Thoracic aorta (tissue), 2 donors: ENCODE measurements at places on chromosomes 3 and 15.

- DNase-seq: no peak
Measured at GRCh38 chr3:61808526-61808925, 247.2 kb downstream of the PTPRG start.

GRCh38 chr3:187873843-187874242, 128.6 kb upstream of the BCL6 start:
- DNase-seq: no peak

- no peak for DNase-seq
Measured at GRCh38 chr3:188338086-188338485, 184.1 kb downstream of the LPP start.

DNA sequence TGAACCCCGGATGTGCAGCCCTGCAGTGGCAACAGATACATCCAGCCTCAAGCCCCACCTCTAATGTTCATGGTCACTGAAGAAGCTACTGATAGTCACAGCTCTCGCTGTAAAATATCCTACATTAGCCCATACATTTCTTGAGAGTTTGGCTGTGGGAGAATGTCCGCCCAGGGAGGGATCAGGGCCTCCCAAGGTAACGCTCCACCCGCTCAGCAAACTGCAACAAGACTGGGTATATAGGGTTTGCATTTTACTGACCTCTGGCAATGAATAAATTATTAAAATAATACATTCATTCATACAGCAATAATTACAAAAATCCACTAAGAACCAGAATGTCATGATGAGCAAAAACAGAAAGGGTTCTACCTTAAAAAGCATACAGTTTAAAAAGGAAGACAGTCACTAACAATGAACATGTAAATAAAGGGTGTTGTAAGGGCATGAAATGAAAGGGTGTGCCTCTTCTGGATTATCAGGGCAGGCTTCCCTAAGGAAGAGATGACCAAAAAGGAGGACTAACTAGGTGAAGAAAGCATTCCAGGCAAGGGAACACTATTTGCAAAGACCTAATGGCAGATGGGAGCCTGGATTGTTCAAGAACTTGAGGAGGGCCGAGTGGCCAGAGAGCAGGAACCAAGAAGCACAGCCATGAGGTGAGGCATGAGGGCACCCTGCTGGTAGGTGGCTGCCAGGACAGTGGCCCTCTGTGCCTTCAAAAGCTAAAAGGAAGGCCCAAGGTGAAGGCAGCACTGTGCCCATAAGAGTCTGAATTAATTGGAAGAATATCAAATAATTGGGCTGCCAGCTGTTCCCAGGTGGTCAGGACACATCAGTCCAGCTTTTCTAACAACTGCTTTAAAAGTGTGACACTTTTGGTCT, 28.1 kb upstream of the CTDSPL start:
- no peak for DNase-seq

DNA sequence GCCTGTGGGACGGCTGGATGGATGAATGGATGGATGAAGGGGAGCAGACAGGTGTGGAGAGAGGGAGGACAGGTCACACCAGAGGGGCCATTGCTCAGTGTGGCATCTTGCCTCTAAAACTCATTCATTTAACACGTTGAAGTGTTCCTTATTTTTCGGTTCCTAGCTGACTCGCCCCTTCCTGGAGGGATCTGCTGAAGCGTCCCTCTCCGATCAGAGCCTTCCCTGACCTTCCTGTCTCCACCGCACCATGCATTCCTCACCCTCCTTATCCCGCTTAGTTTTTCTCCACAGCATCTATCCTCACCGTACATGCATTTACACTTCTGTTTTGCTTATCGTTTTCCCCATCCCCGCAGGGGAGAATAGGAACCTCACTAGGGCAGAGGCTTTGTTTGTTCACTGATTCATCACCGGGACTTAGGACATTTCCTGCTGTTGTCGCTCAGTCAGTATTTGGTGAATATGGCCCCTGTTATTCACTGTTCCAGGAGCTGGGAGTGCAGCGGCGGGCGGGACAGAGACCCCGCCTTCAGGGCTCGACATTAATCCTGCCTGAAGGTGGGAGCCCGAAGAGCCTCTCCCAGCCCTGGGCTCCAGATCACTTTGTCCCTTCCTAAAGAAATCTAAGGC, 32.0 kb downstream of the FOXL2 start:
- DNase-seq: no peak

- DNase-seq: no peak
Measured at GRCh38 chr3:14300721-14301399, 101.5 kb upstream of the SLC6A6 start.

DNA sequence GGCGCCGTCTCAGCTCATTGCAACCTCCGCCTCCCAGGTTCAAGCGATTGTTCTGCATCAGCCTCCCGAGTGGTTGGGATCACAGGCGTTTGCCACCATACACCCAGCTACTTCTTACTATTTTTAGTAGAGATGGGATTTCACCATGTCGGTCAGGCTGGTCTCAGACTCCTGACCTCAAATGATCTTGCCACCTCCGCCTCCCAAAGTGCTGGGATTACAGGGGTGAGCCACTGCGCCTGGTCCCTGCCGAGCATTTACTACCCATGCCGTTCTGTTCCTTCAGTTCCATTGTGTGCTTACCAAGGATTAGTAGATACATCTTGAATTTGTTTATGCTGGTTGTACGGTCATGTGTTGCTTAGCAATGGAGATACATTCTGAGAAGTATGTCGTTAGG, 10.3 kb downstream of the CHD2 start:
- DNase-seq: no peak

- DNase-seq: no peak
Measured at GRCh38 chr15:36605604-36606263, 26.3 kb downstream of the CDIN1 start.

DNA sequence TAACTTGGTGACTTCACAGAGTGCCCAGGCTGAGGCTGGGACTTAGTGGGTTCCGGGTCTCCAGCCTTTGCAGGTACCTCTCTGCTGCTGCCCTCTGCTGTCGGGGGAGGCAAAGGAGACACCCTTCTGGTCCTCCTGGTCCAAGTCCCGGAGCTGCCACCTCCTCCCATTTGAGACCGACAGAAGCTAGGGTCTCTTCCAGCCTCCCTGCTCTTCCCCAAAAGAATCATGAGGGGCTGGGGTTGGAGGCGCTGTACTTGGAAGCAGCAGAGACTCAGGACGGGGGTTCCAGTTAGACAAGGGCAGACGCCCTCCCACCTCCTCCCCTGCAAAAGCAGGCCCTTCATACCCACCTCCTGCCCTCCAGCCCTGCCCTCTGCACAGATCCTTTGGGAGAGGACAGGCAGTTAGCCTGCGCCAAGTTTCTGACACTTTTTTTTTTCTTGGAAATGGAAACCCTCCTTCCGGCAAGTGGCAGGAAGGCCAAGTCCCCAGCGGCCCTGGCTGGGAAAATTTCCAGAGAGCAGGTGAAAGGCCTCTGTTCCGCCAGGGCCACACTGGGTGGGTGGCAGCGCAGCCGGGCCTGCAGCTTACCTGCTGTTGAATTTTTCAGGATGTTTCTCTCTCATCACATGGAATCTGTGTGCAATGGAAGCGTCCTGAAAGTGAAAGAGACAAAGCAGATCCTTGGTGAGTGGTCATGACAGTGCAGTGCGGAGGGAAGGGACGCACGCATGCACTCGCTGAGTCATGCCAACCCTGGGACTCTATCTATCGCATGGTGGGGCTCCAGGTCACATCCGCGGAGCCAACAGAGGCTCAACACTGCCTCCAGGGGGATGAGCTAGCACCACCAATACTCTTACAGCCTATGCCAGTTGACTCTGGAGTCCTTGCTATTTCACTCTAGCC, 119.9 kb downstream of the DGKG start:
- no peak for DNase-seq

GRCh38 chr3:66362541-66362941, 138.3 kb downstream of the LRIG1 start:
- DNase-seq: no peak

DNA sequence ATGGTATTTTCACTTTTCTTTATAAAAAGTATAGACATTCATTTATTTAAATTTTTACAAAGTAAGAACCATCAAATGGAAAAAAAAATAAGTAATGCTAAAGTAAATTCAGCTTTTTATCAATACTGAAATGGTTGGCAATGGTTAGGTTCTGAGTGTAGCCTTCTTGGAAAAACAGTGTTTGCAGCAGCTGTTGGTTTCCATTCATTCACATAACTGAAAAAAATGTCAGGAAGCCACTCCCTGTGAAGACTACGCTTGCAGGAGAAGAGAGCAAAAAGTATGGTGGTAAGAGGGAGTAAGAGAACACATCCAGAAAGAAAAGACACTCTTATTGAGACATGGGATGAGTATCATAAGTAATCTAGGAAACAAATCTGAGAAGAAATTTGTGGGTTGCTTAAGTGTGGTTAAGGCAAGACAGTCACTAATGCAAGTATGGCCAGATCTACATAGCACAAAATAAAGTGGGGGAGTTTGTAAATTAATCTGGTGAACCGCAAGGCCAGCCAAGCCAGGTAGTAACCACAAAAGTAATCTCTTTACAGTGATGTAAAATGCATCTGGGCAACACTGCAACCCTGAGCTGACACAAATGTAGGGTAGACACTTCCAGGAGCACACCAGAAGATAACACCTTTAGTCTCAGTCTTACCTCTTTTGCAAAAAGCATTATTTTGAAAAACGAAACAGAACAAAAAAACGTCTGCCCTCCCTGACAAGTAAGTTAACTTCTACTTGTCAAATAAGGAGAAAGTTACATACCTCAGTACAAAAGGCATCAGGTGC, 133.7 kb downstream of the IGSF11 start:
- DNase-seq: no peak

DNA sequence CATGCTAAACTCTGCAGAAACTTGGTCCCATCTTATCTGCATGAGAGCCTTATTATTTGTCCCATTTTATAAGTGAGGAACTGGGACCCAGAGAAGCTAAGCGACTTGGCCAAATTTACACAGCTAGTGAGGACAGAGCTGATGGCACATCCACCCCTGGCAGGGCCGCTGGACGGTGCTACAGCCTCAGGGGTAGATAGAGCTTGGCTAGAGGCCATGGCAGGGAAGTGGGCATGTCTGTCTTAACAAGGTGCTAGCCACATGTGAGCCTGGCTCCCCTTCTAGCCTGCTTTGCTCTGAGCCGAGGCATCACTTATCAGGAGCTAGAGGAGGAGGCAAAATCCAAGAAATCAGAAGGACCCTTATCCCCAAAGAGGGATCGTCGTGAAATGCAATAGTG, 36.7 kb upstream of the SYNM start:
- no peak for DNase-seq

- no peak for DNase-seq
Measured at GRCh38 chr15:100132309-100132708, 209.5 kb downstream of the ADAMTS17 start.
